ENCODE measurements at places on chromosomes 16 and 17.

DNA sequence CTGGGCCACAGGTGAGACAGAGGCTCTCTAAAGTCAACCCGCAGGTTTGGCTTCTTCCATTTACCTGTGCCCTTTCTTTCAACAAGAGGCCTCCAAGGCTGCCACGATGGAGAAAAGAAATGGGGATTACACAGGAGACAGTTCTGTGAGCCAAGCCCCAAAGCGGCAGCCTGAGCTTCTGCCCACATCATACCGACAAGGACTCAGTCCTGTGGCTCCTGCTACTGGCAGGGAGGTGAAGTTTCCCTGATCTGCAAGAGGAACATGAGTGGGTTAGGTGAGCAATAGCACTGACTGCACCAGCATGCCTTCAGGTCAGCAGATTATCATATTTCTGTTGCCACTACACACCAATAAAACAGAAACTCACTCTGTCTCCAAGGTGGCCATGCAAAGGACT, 800.0 kb downstream of the KCNJ18 start:
- DNase-seq: no peak

DNA sequence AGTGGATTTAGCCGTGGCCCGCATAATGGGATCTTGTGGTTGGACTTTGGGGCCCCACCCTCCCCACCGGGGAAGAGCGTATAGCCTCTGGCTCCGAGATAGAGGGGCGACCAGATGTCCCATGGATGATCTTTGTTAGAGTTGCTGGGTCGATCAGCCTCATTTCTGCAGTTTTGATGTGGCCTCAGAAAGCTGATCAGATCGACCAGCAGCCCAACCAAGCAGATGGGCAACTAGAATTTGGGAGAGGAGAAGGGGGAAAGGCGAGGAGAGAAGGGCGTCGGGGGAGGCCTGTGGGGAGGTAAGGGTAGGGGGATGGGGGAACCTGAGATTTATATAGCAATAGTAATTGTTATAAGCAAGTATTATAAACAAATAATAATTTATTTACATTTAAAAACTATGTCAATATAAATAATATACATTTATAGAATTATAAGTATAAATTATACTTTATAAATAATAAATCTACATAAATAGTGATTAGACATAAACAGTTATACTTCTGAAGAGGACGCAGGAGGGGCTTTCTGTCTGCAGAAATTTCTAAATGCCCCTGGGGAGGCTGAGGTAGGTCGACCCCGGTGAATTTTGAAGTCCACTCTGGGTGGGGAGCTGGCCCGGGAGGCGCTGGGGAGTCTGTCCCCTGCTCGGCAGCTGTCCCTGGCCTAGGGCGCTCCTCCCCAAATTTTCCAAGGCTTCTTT, 136.3 kb downstream of the KCNJ12 start:
- DNase-seq: no peak

DNA sequence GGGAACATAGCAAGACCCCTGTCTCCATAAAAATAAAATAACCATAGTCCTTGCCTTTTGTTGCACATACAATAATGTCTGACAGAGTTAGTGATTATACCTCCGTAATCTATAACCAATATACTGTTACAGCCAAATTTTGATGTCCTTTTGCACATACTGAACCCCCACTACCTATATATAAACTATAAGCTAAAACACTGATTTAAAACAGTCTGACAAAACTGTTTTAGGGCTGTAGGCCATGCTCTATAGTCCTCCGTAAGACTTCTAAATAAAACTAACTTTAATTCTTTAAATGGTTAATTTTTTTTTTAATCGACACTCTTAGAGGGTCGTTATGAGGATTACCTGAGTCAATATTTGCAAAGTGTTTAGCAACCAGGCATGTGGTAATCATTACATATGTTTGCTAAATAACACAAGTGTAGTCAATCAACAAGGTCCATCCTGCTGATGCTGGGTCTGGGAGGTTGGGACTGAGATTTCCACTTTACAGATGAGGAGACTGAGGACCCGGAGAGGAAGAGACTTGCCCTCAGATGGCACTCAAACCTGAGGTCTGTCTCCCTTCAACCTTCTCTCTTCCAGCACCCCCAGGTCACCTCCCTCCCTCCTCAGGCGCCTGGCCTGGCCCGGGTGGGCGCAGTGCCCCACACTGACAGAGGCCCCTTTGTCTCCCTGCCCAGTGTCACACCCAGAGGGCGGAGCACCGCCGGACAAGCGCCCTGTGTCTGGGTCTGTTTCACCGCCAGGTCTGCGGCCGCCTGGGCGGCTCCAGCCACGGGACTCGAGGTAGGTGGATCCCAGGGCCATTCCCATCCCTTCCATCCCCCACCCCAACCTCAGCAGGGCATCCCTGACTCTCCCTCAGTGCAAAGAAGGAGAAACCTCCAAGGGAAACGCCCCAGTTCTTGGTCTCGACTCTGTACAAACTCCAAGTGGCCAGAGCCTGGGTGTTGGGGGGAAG, 10.3 kb downstream of the ZNF385C start:
- no peak for DNase-seq

GRCh38 chr17:3754458-3755334, 31.0 kb downstream of the HASPIN start:
- DNase-seq: peak; percentile 54

DNA sequence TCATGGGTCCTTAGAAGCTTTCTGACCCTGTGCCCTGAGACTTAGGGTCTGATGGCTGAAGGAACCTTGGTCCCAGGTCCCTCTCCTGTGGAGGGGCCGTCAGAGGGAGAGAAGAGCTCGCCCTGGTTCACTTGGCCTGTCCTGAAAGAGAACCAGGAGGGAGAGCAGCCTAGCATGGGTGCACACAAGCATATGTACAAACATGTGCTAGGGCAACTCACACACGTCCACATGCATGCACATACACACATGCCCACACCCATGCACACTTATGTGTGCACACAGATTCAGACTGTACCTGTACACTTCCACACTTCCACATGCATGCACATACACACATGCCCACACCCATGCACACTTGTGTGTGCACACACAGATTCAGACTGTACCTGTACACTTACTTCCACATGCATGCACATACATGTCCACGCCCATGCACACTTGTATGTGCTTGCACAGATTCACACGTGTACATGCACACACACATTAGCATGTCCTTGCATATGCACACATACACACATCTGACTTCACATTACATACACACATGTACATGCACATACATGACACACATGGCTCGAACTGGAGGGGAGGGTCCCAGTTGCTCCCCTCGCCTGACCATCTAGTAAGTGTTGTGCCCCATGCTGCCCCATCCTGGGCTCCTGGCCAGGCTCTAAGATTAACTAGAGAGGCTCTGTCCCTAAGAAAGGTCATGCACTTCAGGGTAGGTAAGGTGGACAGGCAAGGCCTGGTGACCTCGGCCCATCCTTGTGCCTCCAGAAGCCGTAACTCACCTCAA, 122.0 kb downstream of the METRNL start:
- DNase-seq: no peak

GRCh38 chr17:72097144-72097543, 23.7 kb upstream of the SOX9 start:
- DNase-seq: no peak

DNA sequence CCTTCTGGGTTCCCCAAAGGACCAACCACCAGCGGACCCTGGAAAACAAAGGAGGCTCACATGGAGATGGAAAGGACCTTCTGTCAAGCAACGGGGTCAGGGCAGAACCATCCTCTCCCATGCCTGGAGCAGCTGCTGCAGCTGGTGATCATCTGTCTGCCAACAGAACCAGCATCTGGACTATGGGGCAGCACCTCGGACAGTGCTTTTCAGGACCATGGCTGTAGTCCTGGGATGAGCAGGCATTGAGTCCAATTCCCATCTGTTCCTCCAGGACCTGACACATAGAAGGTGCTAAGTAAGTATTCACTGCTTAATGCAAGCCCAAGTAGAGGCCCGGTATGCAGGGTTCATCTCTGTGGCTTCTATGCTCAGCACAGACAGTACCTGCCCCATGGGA, 304.7 kb downstream of the XYLT1 start:
- no peak for DNase-seq

DNA sequence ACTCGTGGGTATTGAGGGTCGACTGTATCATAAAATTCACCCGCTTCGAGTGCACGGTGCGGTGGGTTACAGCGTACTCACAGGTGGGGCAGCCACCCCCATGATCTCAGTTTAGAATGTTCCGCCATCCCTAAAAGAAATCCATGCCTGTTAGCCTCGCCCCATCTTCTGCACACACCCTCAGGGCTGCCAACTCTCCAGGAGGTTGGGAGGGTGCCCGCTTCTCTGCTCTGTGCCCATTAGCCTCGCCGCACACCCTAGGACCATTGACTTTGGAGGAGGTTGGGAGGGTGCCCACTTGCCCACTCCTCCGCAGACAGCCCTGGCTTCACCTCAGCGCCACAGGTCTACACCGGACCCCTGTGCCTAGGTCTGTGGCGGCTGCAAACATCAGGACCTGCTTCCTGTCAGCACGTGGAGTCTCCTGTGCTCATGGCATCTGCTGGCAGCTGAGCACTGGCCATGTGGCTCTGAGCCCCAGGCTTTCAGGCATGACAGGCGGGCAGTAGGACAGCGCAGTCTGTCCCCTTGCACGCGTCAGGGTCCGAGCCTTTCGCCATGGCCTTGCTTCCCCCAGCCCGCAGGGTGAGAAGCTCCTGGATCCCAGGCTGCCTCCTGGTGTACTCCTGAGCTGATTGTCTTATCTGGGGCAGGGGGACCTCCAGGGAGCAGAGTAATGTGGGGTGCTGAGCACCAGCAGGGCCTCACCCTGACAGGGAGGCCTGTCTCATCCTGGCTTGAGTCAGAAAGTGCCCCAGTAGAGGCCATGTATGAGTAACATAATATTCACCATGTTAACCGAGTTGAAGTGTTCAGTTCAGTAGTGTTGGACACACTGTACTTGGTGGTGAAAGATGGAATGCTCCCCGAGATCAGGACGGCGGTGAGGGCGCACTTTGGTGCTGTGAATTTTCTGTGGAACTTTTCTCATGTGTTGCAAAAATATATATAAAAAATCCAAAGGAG, 21.9 kb downstream of the NME3 start:
- no peak for DNase-seq

DNA sequence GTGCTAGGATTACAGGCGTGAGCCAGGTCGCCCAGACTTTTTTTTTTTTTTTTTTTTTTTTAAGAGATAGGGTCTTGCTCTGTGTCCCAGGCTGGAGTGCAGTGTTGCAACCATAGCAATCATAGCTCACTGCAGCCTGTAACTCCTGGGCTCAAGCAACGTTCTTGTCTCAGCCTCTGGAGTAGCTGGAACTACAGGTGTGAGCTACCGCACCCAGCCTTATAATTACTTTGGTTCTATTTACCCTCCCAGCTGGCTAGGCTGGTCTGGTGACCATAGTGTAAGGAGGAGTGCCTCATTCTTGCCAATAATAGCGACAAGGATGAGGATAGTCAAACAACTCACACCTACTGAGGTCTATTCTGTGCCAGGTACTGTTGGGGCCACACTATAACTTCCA, 39.6 kb upstream of the USP7 start:
- no peak for DNase-seq

GRCh38 chr17:45186801-45187354, 25.2 kb downstream of the HEXIM2 start:
- no peak for DNase-seq

- no peak for DNase-seq
These were observed 149.9 kb downstream of the ENGASE start for GRCh38 chr17:79224476-79224875.

DNA sequence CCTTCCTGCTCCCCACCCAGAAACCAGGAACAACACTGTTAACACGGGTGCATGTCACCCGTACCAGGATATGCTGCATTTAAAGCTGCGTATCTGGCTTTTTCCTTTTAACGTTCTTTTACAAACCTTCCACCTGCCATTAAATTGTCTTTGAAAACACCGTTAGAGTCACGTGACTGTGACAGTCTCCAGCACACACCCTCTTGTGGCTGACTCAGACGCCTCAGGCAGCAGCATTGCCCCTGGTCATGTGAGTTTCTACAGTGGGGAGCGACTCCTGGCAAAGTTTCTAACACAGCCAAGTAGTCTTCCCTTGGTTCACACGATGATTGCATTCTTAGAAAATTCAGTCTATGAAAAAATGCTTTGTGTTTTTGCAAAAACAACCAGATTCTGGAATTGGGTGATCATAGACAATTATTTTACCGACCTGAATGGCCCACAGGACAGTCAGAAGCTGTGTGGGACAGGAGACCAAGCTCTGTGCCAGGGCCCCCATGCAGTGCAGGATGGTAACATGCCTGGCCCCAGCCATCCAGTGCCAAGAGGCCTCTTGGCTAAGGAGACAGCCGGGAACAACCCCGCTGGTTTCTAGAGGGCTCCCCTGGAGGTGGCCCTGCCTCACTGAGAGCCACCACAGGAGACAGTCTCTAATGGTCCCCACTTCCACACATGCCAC, 199.1 kb downstream of the KATNIP start:
- DNase-seq: peak; percentile 44

DNA sequence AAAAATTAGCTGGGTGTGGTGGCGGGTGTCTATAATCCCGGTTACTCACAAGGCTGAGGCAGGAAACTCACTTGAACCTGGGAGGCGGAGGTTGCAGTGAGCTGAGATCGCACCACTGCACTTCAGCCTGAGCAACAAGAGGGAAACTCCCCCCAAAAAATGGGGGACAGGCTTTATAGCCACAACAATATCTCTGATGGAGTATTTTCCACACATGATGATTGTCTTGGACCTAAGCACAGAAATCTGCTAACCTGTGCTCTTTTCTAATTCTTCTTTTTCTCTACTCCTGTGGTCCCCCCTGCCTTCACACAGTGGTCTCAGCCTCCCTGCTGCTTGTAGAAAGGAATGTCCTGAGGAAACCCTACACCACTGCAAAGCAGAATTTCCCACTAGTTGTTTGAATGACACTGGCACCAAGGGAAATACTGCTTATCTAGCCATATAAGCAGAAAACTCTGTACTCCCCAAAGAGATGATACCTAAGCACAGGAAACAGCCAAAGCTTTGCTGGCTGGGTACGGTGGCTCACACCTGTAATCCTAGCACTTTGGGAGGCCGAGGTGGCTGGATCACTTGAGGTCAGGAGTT, 117.6 kb downstream of the USP31 start:
- peak; percentile 65 for DNase-seq

- DNase-seq: no peak
These were observed 368.2 kb downstream of the SNX29 start for GRCh38 chr16:12344577-12345343.
